NCI-H526 treated with DMSO at 0.1 percent for 48 hours (cell line): ENCODE measurements at places on chromosomes 12 and 14.

DNA sequence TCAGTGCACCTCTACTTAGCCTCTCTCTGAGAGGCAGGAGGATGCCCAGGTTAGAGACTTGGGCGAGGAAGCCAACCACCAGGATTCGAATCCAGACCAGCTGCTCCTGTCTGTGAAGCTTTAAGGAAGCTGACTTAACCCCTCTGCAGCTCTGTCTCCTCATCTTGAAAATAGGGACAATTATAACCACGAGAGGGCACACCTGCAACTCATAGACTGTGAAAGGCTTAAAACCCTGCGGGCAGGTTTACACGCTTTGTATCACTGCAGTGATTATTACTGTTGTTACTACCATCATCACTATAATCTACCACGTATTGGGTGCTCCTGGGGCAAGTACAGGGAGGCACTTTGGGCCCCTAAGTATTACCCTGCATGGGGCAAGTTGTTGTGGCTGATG lies 379.8 kb downstream of the VRK1 start:
- DNase-seq: peak; percentile 60

GRCh38 chr12:31035226-31035625 lies 38.4 kb upstream of the DDX11 start:
- no peak for DNase-seq

DNA sequence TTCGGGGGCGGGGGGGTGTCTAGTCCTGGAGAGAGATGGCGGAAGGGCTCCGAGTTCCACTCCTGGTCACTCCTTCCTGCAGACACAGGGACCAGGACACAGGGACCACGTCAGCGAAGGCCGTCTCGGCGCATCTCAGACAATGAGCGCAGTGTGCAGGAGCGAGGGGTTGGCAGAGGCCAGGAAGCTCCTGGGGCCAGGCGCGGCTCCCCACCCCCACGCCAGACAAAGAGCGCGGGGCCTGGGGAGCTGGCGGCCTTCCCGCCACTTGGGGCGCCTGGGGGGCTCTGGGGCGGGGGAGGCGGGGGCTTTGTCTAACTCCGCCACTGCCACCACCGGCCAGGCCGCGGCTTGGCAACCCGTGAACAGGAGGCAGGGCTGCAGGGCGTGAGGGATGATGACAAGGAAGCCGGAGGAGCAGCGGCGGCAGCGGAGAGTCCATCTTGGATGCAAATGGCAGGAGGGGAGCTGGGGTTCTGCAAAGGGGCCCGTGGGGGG lies 2.2 kb downstream of the CDK2AP1 start:
- DNase-seq: peak; percentile 76

- no peak for DNase-seq
Measured at GRCh38 chr14:70754991-70755390, 54.3 kb downstream of the MAP3K9 start.

DNA sequence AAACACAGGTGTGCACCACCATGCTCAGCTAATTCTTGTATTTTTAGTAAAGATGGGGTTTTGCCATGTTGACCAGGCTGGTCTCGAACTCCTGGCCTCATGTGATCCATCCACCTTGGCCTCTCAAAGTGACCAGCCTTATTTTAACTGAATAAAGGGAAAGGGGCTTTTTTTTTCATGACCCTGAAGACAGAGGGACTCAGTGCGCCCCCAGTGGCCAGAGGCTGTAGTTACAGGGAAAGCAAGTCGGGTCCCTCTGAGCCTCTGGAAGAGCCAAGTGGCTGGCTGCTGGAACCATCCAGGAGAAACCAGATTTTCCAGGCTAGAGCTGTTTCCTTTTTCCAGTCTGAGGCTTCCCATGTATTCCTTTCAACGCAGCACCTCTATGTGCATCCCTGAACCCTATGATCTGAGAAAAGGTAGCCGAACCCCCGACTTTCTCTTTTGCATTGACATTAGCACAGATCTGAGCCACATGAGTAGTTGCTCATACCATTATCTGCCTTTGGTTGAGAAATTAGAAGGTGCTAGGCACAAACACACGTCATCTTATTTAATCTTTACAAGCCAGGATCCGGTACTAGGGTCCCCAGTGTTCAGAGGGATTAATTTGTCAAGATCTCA lies 342.7 kb downstream of the CACNA1C start:
- DNase-seq: no peak

- DNase-seq: no peak
Measured at GRCh38 chr12:45794422-45794821, 64.9 kb downstream of the ARID2 start.

GRCh38 chr14:76126076-76126475 lies 25.6 kb upstream of the GPATCH2L start:
- no peak for DNase-seq

DNA sequence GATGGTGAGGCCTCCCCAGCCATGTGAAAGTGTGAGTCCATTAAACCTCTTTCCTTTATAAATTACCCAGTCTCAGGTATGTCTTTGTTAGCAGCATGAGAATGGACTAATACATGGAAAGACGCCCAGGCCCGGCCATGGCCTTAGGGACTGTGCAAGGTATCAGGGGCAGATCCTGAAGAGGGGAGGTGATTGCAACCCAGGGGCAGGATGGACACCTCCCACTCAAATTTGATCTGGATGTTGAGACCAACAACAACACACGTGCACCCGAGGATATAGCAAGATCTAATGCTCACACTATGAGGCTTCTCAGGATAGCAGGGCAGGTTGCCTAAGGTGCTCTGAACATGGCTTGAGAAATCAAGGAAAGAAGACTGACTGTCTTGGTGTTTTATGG lies 13.5 kb upstream of the SERPINA4 start:
- DNase-seq: no peak

DNA sequence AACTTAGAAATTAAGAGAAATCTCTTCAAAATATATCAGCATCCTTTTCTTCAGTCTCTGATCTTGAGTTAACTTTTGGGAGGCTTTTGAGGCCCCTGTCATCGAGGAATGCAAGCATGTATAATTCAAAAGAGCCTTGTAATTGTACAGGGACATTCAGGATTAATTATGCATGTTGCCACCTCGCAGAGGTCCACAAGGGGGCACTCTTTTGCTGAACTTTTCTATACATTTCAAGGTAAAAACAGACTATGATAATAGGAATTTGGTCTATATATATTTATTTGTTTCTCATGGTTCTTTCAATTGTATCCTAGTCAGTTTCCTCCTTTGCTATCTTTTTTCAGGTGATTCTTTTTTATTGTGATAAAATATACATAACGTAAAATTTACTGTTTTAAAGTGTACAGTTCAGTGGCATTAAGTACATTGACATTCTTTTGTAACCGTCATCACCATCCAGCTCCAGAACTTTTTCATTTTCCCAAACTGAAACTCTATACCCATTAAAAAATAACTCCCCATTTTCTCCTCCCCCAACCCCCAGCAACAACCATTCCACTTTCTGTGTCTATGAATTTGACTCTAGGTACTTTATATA lies 47.0 kb upstream of the SLC2A13 start:
- peak; percentile 19 for DNase-seq

DNA sequence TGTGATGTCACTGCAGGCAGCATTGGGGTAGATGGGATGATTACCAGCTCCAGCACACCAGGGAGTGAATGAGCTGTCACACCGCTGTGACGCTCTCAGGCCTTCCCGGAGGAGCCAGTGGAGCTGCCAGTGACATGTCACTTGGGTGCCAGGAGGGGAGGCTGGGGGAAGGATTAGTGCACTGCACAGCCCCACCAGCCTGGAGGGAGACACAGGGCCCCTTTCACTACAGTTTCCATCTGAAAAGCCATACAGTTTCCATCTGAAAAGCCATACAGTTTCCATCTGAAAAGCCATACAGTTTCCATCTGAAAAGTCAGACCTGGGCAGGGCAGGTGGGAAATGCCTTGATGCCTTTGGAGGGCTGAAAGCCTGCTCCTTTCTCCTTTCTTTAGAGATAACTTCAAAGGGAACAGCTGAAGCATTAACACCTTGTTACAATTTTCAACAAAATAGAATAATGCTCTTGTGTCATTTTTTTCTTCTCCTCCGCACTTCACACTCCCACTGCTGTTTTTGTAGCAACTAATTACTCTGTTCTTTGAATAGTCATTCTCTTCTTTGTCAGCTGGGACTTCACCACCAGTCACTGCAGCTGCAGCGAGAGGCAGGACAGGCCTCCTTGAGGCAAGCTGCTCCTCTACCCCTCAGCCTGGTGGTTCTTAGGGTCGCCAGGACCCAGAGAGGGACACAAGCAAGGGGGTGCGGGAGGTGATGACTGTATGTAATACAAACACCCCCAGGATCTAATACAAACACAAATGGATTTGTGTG lies 256.9 kb upstream of the RGS6 start:
- DNase-seq: no peak

GRCh38 chr12:40793471-40793870 lies 101.2 kb downstream of the CNTN1 start:
- DNase-seq: no peak

- DNase-seq: no peak
Measured at GRCh38 chr12:81958406-81958805, 199.3 kb upstream of the PPFIA2 start.

DNA sequence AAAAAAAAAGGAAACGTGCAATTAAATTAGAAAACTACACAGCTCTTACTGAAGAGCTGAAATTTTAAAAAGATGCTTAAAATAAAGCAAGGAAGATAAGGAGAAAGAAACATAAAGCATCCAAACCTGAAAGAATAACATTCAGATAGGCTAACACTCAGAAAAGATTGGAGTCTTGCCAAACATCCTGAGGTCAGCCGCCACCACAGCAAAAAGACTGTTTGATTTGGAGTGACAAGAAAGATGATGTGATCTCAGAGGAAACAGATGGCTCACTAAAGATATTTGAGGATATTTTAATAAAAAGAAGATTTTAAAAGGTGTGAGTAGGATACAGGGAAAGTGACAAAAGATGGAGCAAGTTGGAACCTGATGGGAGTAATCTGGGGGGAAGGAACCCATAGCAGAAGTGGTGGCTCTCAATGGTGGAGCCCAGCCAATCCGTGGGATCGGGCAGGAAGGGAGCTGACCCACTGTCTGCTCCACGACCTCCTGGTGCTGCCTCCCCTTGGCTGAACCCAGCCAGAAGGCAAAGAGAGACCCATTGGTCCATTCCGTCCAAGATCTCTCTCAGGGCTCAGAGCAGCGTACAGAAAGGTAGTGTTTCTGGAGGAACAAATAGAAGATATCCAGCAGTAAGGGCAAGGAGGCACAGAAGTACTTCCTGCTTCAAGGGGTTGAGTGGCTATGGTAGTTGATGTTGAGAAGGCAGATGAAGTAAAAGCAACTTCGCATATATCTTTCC lies 469.6 kb downstream of the RGS6 start:
- no peak for DNase-seq

DNA sequence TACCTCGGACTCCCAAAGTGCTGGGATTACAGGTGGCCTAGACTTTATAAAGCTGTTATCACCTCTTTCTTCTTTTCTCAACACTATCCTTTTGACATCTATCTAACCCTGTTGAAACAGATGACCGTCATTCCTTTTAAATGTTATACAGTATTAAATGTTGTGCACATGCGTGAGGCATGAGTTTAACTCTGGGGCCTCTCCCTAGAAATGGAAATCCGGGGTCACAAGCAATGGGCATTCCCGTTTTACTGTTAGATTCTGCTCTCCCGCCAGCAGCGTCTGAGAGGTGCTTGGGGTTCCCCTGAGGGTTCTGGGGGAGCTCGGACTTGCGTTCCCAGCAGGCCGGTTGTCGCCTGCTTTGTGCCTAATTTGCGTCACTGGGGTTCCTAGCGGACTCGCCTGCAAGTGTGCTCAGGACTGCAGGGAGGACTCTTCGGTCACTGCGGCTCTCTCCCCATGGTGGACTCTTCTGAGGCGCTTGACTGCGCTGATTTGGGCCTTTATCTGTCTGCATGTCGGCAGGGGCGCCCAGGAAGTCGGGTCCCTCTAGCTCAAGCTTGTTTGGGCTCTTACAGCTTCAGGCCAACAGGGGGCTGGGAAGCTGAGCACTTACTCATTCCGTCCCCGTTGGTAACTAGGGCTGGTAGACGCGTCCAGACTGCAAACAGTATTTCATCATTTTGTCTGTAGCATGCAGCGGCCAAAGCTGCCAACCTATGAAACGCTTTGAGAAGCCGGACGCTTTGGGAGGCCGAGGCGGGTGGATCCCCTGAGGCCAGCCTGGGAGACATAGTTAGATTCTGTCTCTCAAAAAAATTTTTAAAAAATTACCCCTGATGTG lies 1.2 kb upstream of the RAN start:
- no peak for DNase-seq

DNA sequence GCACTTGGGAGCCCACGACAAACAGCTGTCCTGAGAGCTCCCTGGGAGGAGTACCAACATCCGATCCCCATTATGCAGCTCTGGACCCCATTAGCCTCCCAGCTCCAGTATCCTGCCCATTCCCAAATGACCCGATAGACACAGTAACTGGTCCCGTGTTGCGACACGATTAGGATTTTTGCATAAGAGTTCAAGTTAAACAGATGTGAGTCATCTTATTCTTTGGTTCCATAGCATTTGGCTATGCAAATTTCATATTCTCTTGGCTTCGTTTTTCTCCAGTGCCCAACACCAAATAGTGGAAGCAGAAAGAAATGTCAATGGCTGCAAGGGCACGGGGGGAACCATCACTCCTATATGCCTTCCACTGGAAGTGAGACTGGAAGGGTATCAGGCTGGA lies 43.0 kb upstream of the LRRC10 start:
- no peak for DNase-seq

DNA sequence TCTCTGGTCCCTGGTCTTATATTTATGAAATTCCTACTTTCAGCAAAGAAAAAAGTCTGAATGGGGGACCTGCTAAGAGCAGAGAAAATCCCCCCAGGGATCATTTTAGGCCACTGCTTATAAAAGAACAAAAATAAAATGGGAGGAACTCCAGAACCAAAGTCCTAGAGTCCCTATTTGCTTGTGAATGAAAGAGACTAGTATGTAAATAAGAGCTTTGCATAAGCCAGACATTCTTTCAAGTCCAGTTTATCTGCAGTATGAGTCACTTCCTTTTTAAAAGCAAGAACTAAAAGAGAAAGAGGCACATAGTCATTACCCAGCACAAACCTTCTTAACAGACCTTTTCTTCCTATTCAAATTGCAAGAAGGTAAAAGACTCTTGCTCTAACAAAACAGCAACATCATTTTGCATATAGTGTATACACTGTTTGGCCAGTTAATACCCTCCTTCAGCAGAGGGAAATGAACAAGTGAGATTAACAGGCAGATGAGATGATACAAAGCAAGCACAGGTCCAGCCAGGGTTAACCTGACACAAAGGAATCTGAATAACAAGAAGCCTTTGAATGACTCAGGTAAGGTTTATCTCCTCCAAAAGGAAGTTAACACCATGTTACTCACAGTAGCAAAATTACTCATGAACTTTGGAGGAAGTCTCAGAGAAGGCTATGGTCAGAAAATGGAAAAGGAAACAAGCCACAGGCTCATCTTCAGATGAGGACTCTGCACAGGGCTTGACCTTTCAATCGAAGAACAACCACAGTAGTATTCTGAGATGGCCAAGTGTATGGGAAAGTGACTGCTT lies 87.3 kb downstream of the PHLDA1 start:
- peak; percentile 89 for DNase-seq

DNA sequence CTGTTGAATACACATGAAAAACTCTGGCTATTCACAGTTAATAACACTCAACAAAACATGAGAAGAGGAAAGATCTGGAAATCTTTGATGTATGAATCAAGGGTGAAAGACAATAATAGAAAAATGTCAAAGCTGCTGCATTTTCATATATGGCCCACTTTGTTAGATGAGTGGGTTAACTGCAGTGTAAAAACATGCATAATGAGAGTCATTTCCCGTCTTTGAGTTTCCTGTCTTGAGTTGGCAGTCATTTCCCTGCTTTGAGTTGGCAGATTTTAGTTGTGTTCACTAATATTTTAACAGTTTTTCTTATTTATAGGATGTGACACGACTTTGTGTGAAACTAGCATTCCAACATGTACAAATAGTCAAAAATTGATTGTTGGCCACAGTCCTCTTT lies 87.9 kb upstream of the PTPRQ start:
- DNase-seq: no peak

GRCh38 chr14:61573321-61573720 lies 122.0 kb upstream of the HIF1A start:
- no peak for DNase-seq
